ENCODE measurements at places on chromosomes 3 and 15.
A peak's percentile ranks its signal among the peaks of the same experiment; 100 is the strongest.

- no peak for DNase-seq
These were observed 26.3 kb downstream of the ARHGEF3 start for GRCh38 chr3:56775445-56775837.

DNA sequence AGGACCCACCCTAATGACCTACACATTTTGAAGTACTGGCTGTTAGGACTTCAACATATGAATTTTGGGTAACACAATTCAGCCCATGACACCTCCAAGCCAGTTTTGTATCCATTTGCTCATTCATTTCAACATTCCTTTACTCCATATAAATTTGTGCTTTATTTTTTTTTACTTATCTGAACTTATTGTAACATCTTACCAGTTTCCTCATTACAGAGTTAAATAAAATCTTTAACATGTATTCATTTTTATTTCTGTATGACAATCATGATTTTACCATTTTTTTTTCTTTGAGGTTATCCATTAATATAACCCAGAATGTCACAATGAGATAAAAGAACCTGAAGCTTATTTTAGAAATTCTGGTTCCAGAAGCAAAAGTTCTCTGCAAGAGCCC, 48.0 kb upstream of the ATP1B3 start:
- DNase-seq: no peak

DNA sequence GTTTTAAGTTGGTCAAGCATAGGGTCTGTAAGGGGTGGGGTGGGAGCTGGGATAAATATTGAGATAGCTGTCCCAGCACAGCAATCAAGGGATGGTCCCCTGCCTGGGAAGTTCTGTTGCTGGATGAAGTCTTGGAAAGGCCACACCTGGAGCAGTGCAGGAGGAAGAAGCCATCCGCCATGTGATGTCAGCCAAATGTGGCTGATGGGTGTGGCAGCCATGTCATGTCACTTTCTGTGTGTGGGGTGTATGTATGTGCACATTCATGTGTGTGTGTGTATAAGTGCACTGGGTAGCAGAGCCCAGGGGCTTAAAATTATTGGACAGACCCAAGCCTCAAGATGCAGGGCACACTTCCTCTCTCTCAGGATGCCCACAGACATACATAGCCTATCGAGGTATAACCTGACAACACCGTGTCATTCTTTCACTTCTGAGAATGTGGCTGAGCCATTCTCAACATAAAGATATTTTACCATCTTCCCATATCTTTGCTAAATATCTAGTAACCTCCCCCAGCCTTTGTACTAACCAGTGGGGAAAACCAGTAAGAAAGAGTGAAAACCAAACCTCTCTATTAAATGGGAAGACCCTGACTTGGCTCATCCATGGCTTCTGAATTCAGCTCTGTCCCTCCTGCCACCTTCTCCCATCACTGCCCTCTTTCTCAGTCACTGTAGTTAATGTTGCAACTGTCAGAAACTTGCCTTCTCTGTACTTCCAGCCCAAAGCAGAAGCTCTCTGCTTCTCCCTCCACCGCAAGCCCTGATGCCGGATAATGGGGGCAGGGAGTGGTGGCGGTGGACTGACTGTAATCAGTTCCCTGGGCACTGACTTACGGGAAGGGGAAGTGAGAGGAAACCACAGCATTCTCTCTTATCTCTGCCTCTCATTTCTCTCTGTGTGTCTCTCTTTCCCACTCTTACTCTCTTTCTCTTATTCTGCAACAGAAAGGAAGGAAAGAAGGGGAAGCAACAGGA, 11.2 kb downstream of the TNFSF10 start:
- DNase-seq: peak; percentile 72

GRCh38 chr15:38068626-38069391, 134.4 kb downstream of the TMCO5A start:
- no peak for DNase-seq

DNA sequence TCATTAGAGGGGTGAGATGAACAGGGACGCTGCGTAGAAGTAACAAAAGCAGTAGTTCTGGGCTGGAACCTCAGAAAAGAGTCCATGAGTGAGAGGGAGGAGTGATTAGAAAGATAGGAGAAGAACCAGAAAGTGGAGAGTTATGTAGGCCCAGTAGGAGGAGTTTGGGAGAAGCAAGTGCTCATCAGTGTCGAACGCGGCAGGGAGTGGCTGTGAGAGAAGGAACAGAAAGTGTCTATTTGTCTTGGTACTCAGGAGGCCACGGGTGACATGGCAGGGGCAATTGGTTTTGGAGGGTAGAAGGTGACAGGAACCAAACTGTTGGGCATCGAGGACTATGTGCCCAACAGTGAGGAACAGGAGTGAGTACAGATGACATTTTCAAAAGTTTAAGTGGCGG, 1.3 kb upstream of the INSYN1 start:
- DNase-seq: no peak

DNA sequence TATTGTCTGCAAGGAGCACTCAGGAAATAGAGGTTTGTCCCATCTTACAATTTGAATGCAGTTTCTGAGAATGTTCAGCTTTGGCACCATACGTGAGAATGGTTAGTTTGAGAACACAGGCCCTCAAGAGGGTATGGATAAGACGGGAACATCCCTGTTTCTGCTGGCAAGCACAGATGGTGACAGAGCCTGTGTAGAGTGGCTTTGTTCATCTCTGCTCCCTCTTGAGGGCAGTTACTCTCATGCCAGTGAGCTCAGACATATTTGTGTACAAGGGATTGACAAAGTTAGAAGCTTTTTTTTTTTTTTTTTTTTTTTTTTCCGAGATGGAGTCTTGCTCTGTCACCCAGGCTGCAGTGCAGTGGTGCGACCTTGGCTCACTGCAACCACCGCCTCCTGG, 71.5 kb upstream of the FILIP1L start:
- DNase-seq: no peak

GRCh38 chr3:138375447-138375846, 27.1 kb downstream of the MRAS start:
- DNase-seq: no peak

GRCh38 chr3:62873451-62873760, 1.8 kb downstream of the CADPS start:
- DNase-seq: no peak

DNA sequence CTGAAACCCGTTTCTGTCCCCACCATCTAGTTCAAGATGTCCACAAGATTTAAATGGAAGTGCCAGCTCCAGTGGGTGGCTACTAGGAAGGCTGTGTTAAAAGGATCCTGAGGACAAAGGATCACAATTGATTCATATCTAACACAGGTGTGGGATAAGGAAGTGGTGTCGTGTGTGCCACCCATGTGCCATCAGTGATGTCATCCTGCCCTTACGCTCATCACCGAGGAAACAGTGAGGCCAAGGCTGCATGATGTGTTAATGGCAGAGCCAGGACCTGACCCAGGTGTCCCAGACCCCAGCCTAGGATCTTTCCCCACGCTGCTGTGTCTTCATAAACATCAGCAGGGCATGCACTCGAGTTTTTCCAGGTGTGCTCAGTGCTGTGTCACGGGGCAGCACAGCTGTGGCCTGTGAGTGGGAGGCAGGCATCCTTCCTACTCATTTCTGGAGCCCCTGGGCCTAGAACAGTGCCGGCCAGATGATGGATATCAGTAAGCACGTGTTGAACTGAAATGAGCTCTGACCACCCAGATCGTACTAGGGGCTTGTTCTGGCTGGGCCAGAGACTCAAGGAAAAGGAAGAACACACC, 10.6 kb upstream of the TGM5 start:
- no peak for DNase-seq

- no peak for DNase-seq
These were observed 333.2 kb upstream of the TRIM42 start for GRCh38 chr3:140344601-140345205.

- no peak for DNase-seq
These were observed 799.8 kb downstream of the NSUN3 start for GRCh38 chr3:94862703-94863102.

DNA sequence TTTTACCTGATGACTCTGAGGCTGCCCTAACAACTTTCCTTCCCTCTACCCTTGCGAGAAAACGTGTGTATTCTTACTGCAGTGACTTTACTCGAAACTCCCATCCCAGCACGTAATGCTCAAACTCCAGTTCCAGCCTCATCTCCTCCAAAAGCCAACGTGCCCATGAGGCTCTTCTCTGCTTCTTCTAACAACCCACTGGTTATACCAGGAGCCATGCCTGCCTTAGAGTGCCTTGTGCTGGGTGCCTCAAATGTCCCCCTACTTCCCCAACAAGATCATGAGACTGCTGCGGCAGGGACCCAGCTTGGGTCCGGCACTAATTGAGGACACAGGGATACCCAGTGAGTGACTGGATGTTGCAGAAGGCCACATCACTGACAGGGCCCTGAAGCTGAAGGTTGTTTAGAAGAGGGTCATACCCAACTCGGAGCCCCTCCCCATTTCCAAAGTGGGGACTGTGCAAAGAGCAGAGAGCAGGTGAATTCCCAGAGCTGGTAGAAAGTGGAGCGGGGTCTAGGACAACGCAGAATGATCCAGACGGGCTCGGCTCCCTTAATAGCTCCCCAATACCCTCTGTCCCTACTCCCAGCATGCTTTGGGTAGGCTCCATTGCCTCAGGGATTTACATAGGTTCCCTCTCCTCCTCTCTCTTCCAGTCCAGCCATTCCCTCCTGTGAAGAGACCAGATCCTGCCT, 71.4 kb downstream of the BDH1 start:
- DNase-seq: no peak

- DNase-seq: no peak
These were observed 715 bp downstream of the MCCC1 start for GRCh38 chr3:183098536-183099025.

Measured in CD4-positive, alpha-beta T cell (primary cell).